ENCODE measurements at places on chromosomes 2 and 18.
A peak's percentile ranks its signal among the peaks of the same experiment; 100 is the strongest.

DNA sequence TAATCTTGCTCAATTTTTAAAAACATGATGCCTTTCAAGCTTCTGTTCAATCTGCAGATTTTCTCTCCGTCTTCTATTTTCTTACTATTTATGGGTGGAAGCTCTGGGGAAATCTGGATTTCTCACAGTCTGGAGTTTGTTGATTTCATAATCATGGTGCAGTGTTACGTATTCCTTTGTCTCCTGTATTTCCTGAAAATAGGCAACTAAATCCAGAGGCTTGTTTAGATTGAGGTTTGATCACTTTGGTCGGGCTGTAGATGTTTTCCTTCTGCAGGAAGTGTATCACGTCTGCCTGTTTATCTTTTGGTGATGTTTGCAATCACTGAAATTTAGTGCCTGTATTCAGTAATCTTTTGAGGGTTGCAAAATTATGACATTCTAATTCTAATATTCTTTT lies 487.7 kb downstream of the LRRTM4 start:
- no peak overlapping the region for H3K27ac ChIP-seq
- H3K4me3 ChIP-seq = no peak overlapping the region
- H3K36me3 ChIP-seq = no peaks in the 10 kb centered on the region

- no peak for DNase-seq
- H3K4me1 ChIP-seq = no peaks in the 10 kb centered on the region
- H3K4me3 ChIP-seq = no peak overlapping the region
- H3K27ac ChIP-seq = no peak overlapping the region
- no peaks in the 10 kb centered on the region for H3K36me3 ChIP-seq
Observed at GRCh38 chr18:424071-424661, 76.3 kb downstream of the COLEC12 start.

GRCh38 chr2:113700186-113700841 lies 56.1 kb downstream of the SLC35F5 start:
- H3K4me1 ChIP-seq = no peaks in the 10 kb centered on the region
- no peak overlapping the region for H3K4me3 ChIP-seq
- no peak overlapping the region for H3K27ac ChIP-seq
- H3K27me3 ChIP-seq = no peaks in the 10 kb centered on the region
- no peaks in the 10 kb centered on the region for H3K36me3 ChIP-seq
- no peak for DNase-seq

- H3K27ac ChIP-seq = no peak overlapping the region
- no peaks in the 10 kb centered on the region for H3K4me1 ChIP-seq
Observed at GRCh38 chr2:8438476-8438875, 243.4 kb upstream of the ID2 start.

DNA sequence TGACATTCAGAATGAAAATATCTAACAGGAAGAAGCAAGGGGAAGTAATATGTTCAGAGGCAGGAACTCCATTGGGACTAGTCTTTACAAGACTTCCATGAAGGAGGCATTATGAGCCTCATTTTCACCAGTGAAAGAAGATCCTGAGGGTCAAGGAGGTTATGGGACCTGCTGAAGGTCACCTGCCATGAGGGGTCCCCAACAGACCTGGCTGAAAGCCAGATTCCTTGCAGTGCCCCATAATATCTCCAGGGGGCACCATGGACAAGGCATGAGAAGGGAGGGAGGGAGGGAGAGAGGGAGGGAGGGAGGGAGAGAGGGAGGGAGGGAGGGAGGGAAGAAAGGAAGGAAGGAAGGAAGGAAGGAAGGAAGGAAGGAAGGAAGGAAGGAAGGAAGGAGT lies 27.9 kb downstream of the XDH start:
- DNase-seq = no peak
- H3K27me3 ChIP-seq = no peaks in the 10 kb centered on the region
- H3K4me3 ChIP-seq = no peak overlapping the region
- no peak overlapping the region for H3K27ac ChIP-seq
- H3K4me1 ChIP-seq = peaks cover 3% of the 10 kb centered on the region

GRCh38 chr2:28465148-28465885 lies 30.5 kb upstream of the PLB1 start:
- DNase-seq = no peak
- no peak overlapping the region for H3K4me3 ChIP-seq
- no peaks in the 10 kb centered on the region for H3K27me3 ChIP-seq
- H3K4me1 ChIP-seq = no peaks in the 10 kb centered on the region
- no peaks in the 10 kb centered on the region for H3K36me3 ChIP-seq

GRCh38 chr2:11738589-11739436 lies 7.6 kb upstream of the LPIN1 start:
- H3K27me3 ChIP-seq = no peaks in the 10 kb centered on the region
- peak; percentile 82 for DNase-seq
- peaks cover 3% of the 10 kb centered on the region for H3K4me1 ChIP-seq
- H3K27ac ChIP-seq = no peak overlapping the region
- H3K4me3 ChIP-seq = no peak overlapping the region
- H3K36me3 ChIP-seq = no peaks in the 10 kb centered on the region

DNA sequence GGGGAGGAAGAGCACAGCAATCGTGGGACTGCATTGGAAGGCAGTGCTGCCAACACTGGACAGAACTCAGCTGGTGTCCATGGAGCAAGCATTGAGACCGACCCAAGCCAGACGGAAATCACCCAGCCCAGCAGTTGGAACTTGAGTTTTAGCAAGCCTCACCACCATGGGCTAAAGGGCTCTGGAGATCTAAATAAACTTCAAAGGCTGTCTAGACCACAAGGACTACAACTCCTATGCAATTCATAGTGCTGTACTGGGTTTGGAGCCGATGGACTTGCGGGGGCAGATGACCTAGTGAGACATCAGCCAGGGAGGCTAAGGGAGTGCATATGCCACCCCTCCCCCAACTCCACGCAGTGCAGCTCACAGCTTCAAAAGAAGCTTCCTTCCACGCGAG lies 243.6 kb upstream of the SLC39A10 start:
- no peak for DNase-seq
- no peak overlapping the region for H3K27ac ChIP-seq
- H3K4me3 ChIP-seq = no peak overlapping the region
- no peaks in the 10 kb centered on the region for H3K36me3 ChIP-seq

DNA sequence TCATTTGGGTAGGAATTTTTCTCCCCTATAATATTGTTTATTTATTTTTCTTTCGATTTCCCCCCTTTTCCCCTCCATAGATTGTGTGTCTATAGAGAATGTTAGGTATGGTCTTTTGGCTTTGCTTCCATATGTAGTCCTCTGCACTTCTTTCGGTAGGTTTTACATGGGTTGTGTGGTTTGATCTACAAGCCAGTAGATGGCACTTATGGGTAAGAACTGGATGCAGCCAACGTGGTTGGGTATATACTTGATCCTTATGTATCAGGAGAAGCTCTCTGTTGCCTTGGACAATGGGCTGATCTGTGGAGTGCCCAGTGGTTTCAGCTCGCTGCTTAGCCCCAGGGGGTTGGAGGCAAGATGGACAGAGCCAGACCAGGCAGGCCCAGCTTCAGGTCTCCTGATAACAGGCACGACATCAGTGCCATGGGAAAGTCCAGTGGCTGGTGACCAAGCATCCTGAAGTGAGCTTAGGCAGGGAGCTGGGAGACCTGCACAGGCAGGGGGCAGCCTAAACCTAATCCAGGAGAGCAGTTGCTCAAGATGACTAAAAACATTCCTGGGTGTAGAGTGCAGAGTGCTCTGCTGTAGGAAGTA lies 488.3 kb downstream of the CCDC85A start:
- H3K36me3 ChIP-seq = no peaks in the 10 kb centered on the region
- peaks cover 12% of the 10 kb centered on the region for H3K4me1 ChIP-seq
- H3K27ac ChIP-seq = no peak overlapping the region
- H3K27me3 ChIP-seq = no peaks in the 10 kb centered on the region

DNA sequence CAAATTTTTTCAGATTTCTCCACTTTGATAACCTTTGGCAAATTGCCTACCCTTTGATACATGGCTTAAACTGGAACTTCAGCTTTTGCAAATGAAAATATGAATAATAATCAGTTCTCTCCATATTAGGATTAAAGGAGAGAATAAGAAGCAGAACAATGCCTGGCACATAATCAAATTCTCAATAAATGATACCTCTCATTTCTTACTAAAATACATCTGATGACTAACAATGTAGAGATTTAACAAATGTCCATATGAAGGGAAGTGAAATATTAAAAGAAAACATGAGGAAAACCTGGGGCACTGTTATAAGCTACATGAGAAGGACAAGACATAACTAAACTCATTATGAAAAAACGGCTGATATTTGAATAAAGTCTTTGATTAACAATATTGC lies 1103.6 kb downstream of the LRP1B start:
- no peaks in the 10 kb centered on the region for H3K36me3 ChIP-seq
- no peak for DNase-seq
- H3K4me3 ChIP-seq = no peak overlapping the region
- H3K27me3 ChIP-seq = no peaks in the 10 kb centered on the region

GRCh38 chr2:110773401-110773921 lies 41.1 kb downstream of the ACOXL start:
- peaks cover 35% of the 10 kb centered on the region for H3K4me1 ChIP-seq
- H3K4me3 ChIP-seq = peak overlapping the region; percentile 36
- H3K36me3 ChIP-seq = no peaks in the 10 kb centered on the region
- no peaks in the 10 kb centered on the region for H3K27me3 ChIP-seq
- no peak overlapping the region for H3K27ac ChIP-seq

DNA sequence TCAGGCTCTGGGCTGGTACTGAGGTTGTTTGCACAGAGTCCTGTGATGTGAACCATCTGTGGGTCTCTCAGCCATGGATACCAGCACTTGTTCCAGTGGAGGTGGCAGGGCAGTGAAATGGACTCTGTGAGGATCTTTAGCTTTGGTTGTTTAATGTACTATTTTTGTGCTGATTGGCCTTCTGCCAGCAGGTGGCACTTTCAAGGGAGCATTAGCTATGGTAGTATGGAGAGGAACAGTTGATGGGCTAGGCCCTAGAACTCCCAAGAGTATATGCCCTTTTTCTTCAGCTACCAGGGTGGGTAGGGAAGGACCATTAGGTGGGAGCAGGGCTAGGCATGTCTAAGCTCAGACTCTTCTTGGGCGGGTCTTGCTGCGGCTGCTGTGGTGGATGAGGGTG lies 257.0 kb upstream of the GYPC start:
- no peak overlapping the region for H3K27ac ChIP-seq
- H3K4me3 ChIP-seq = no peak overlapping the region
- no peaks in the 10 kb centered on the region for H3K27me3 ChIP-seq
- DNase-seq = no peak

- no peaks in the 10 kb centered on the region for H3K36me3 ChIP-seq
- H3K4me3 ChIP-seq = peak overlapping the region; percentile 97
- no peak overlapping the region for H3K27ac ChIP-seq
- no peaks in the 10 kb centered on the region for H3K27me3 ChIP-seq
- DNase-seq = no peak
Observed at GRCh38 chr2:201122276-201122675, 6.3 kb downstream of the CFLAR start.

DNA sequence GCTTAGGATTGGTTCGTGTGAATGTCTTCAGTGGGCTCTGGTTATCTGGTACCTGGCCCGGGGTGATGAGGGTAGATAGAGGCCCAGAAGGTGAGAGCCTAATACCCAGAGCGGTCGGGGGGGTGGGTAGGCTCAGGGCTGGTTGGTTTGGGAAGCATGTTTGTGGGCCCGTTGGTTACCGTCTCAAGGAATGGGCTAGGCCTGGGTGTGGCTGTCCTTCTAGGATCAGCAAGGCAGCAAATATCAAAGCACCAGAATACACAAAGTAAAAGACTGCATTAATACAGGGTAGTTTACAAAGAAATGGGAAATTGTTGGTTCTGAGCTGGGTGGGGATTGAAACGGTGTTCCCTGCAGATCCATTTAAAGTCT lies 6.0 kb upstream of the IL1R2 start:
- H3K36me3 ChIP-seq = no peaks in the 10 kb centered on the region
- no peaks in the 10 kb centered on the region for H3K27me3 ChIP-seq
- DNase-seq = no peak

DNA sequence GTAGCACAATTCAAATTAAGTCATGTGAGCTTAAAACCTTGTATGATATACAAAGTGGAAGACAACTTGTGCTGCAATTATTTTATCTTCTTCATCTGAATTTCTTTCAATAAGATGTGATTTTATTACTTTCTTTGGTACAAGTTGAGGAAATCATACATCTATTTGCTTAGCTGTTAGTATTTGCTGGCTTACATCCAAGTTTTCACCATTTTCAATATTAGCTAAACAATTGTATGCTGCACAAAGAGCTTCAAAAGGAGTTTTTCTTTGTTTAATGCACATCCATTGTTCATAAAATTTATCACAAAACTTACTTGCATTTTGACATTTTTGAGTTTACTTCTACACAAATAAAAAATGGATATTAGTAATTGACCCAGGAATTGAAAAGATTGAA lies 40.9 kb downstream of the SCN9A start:
- H3K36me3 ChIP-seq = no peaks in the 10 kb centered on the region
- no peak overlapping the region for H3K27ac ChIP-seq
- no peak overlapping the region for H3K4me3 ChIP-seq

GRCh38 chr18:70232261-70232660 lies 26.8 kb upstream of the RTTN start:
- no peaks in the 10 kb centered on the region for H3K36me3 ChIP-seq
- no peak overlapping the region for H3K4me3 ChIP-seq
- H3K4me1 ChIP-seq = no peaks in the 10 kb centered on the region
- H3K27me3 ChIP-seq = no peaks in the 10 kb centered on the region

- H3K27me3 ChIP-seq = peaks cover 6% of the 10 kb centered on the region
- no peak overlapping the region for H3K4me3 ChIP-seq
- no peaks in the 10 kb centered on the region for H3K4me1 ChIP-seq
- DNase-seq = no peak
- H3K36me3 ChIP-seq = no peaks in the 10 kb centered on the region
Observed at GRCh38 chr2:110167326-110168000, 37.4 kb downstream of the NPHP1 start.

DNA sequence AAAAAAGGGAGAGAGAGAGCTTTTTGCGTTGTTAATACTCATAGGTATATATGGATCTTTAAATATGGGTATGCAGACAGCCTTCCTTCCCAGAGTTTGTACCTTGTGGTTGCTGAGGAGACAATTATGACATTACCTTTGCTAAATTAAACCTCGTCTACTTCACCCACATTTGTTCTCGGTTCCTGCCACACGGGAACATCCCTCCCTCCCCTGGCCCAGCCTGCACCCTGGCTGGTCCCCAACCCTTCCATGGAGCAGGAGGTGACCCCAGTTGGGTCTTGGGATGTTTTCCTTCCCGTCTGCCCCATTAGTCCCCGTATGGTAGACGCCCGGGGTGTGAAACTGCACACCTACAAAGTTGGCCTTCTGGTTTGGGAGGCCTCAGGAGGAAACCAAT lies 105.3 kb upstream of the FZD7 start:
- no peak overlapping the region for H3K27ac ChIP-seq
- no peaks in the 10 kb centered on the region for H3K27me3 ChIP-seq
- no peaks in the 10 kb centered on the region for H3K36me3 ChIP-seq
- H3K4me1 ChIP-seq = peaks cover 6% of the 10 kb centered on the region

- H3K27me3 ChIP-seq = no peaks in the 10 kb centered on the region
- H3K36me3 ChIP-seq = no peaks in the 10 kb centered on the region
- no peak for DNase-seq
- no peak overlapping the region for H3K4me3 ChIP-seq
Observed at GRCh38 chr2:13572466-13572865, 855.7 kb downstream of the TRIB2 start.

DNA sequence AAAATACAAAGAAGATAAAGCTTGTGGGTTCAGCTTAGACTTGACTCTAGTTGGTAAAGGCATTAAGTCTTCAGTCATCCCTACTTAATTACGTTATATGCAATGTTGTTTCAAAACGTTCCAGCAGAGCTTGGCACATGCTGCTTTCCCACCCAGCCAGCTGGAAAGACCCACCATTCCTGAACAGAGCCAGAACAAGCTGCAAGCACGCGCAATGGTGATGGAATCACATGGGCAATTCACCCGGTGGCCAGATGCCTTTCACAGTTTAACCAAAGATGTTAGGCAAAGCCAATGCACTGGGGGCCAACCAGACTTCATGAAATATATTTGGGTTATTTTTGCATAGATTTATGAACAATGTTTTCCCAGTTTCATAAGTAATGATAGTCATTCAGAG lies 123.4 kb upstream of the CDH20 start:
- no peaks in the 10 kb centered on the region for H3K36me3 ChIP-seq
- DNase-seq = no peak
- H3K27ac ChIP-seq = no peak overlapping the region
- peaks cover 9% of the 10 kb centered on the region for H3K4me1 ChIP-seq
- H3K27me3 ChIP-seq = no peaks in the 10 kb centered on the region

Data from thoracic aorta (tissue), 2 donors.